ENCODE measurements at places on chromosomes 2 and 18.

DNA sequence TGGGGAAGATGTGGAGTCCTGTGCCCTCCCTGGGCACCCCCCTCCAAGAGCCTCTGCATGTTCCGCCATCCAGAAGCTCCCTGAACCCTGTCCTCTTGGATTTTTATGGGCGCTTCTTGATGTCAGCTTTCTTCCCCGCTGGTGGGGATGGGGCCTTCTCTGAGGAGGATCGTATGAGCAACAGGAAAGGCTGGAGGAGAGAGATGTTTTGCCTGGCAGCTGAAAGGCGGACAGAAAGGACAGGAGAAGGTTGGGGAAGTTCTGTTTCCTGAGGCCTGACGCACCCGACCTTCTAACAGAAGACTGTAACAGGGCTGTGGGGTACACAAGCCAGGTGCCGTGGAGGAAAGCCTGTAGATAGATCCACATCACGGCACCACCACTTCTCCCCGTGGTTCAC is 238.8 kb downstream of the LDLRAD4 start:
- DNase-seq = no peak

GRCh38 chr2:96947949-96948833 is 38.2 kb downstream of the FAM178B start:
- no peak for DNase-seq

DNA sequence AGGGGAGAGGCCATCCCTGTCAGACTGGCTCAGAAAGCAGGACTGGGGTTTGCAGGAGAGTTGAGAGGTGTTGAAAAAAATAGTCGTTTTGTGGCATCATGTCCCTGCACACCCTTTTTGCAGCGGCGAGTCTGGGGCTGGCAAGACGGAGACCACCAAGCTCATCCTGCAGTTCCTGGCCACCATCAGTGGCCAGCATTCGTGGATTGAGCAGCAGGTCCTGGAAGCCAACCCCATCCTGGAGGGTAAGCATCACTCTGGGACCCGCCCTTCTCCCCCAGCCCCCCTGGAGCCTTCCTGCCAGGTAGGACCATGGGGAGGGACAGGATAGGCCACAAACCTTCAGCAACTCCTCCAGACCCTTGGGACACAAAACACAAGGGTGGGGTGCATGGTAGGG is 34.2 kb downstream of the MYO7B start:
- DNase-seq = no peak

DNA sequence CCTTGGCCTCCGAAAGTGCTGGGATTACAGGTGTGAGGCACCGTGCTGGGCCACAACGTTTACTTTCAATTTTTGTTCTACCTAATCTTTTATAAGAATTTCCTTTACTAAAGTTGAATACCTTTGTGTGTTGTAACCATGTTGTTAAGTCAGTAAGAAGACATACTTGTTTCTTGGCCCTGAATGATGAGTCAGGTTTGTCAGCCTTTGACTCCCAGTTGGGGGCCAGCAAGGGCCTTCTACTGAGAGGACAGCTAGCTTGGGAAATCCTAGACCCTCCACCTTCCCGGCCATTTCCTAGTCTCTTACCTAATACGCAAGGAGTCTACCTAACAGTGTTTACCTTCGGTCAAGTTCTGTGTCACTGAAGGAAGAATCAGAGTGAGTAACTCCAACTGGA is 22.7 kb downstream of the MTHFD2 start:
- no peak for DNase-seq

GRCh38 chr18:22191346-22191695 is 21.9 kb downstream of the GATA6 start:
- DNase-seq = no peak

Data from activated CD4-positive, alpha-beta T cell treated with anti-CD3 and anti-CD28 coated beads, Interleukin-2, Interleukin-6, amounts not matched to agents 100 ng/mL and 50 ng/mL, durations not matched to agents 16 hours and 8 hours (primary cell).